Colonic mucosa (tissue), 4 donors: ENCODE measurements at places on chromosomes 4 and X.

- no peak for DNase-seq
These were observed 1448.9 kb upstream of the TENM3 start for GRCh38 chr4:180794333-180794732.

DNA sequence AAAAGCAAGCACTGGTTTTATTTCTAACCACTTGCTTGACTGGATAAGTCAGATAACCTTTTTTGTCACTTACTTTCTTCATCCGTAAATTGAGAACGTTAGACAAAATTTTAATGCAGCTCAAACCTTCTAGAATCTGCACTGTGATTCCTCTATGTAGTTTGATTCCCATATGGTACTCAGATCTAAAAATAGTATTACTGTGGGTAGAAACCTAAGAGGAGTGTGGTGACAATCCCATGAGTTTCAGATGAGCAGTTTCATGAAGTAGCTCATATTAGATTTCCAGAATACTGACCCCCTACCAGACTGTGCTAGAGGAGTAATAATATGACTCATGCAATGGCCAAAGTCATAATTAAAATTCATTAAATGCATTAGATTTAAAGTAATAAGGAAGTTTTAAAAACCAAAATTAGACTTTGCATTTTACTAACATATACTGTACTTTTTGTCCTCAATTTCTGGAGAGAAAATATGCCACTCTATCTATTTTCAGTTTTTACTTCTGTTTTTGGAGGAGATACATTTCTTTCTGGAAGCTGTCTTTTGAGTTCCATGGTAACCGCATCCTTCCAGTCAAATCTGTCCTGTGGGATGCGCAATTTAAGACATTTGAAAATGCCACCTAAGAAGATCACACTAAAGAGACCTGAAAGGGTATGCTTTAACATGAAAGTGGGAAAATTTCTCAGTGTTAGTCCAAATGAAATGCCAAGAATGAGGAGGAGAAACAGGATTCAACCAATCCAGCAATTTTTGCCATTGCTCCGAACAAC, 64.1 kb upstream of the GPM6A start:
- DNase-seq, result no peak

- DNase-seq, result no peak
These were observed 341 bp upstream of the PRPS2 start for GRCh38 chrX:12790885-12791256.

DNA sequence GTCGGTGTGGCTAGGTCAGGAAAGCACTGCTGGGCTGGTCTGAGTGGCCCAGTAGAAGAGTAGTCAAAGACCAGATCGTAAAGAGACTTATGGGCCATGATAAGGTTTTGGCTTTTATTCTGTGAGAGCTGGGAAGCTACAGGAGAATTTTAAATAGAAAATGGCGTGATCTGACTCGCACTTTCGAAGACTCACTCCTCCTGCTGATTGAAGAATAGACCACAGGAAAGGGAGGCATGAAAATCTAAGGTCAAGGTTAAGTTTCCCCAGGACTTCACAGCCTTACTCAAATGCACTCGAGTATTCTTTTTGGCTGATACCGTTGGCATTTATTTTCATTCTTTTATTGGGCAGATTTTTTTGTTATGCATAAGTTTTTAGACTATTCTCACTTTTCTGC, 231.4 kb upstream of the ANKRD50 start:
- DNase-seq, result no peak

GRCh38 chrX:110287605-110288004, 30.3 kb downstream of the AMMECR1 start:
- no peak for DNase-seq

DNA sequence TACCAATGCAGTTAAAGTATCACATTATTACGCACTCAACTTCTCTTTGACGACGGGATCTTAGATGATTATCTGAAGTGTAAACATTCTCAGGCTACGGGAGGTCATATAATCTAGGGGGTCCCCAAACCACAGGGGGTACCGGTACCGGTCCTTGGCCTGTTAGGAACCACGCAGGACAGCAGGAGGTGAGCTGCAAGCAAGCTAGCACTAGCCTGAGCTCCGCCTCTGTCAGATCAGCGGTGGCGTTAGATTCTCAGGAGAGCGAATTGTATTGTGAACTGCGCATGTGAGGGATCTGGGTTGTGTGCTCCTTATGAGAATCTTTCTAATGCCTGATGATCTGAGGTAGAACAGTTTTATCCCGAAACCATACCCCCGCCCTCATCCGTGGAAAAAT, 20.6 kb upstream of the PRR27 start:
- no peak for DNase-seq

- DNase-seq, result no peak
These were observed 811.5 kb upstream of the FRG1 start for GRCh38 chr4:189129044-189129694.

- no peak for DNase-seq
These were observed 82.2 kb upstream of the FRG1 start for GRCh38 chr4:189858435-189858834.

DNA sequence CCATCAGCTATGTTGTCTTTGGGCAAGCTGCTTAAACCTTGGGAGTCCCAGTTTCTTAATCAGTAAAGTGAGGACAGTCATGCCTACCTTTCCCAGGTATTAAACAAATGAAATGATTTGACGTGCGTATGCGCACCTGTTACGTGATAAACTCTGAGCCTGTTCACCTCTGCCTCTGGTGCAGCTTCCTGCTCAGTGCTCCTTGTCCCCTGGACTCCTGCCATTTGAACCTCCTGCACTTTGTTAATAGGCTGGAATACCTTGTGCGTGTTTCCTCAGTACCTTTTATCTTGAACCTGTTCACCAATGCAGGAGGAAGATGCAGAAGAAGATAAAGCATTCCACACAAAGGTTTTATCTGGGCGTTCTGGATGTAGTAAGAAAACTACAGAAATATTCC, 211.9 kb downstream of the CEP135 start:
- DNase-seq, result peak; percentile 83

DNA sequence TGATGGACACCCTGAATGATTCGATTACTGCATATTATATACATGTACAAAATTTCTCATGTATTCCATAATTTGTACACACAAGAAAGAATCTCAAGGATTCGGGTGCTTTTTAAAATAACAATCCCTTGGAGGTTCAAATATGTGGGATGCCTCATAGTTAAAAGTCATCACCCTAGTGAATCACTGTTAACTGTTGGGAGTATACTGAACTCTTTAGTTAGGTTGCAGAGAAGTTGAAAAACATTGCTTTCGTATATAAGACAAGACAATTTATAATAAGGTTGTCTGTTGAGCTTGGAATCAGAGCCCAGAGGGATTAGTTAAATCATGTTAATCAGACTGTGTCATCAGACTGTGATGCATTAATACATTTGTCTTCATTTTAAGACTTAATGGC, 15.6 kb downstream of the DCK start:
- DNase-seq, result no peak

GRCh38 chr4:53545273-53545672, 46.0 kb downstream of the LNX1 start:
- DNase-seq, result no peak

DNA sequence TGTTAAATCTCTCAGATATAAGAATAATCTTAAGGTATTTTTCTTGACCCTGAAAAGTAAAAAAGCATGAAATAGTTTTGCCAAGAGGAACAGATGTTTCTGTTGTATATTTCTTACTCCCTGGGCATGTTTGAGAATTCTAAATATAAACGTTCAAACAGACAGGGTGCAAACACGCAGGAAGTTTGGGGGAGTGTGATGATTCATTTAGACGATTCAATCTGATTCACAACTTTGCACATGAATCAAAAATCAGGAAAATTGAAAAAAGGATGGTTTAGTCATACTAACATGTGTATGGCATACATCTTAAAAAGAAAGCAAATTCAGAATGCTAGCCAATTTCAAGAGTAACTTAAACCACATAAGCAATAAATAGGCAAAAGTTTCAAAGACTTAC, 340.3 kb upstream of the GRID2 start:
- DNase-seq, result no peak

DNA sequence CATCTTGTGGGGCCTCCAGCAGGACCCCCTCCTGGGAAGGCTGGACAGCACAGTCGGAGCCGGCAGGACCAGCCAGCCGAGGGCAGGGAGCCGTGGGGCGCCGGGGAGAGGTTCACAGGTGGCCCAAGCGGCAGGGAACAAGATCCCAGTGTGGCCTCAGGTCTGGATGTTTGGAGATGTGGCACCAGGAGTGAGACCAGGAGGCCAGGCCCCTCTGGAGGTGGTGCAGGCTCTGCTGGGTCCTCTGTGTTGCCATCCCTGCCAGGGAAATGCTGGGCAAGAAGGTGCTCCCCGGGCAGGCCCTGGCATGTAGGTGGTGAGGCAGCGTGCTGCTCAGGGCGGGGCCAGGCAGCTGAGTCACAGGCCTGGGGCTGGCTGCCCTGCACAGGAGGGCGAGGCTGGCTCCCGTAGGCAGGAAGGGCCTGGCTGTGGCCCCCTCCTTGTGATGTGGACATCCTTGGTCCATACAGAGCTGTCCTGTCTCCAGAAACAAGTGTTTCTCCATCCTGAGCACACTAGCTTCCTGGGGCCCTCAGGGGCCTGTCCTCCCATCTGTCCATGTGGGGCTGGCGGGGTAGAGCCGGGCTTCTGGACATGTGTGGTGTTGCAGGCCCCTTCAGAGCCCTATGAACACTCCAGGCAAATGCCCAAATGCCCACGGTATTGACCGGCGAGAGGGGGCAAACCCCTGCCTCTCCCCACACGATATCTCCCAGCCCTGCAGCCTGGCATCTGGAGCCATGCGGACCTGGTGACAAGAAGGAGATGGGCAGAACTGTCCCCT, 4.8 kb upstream of the HGFAC start:
- DNase-seq, result peak; percentile 53

DNA sequence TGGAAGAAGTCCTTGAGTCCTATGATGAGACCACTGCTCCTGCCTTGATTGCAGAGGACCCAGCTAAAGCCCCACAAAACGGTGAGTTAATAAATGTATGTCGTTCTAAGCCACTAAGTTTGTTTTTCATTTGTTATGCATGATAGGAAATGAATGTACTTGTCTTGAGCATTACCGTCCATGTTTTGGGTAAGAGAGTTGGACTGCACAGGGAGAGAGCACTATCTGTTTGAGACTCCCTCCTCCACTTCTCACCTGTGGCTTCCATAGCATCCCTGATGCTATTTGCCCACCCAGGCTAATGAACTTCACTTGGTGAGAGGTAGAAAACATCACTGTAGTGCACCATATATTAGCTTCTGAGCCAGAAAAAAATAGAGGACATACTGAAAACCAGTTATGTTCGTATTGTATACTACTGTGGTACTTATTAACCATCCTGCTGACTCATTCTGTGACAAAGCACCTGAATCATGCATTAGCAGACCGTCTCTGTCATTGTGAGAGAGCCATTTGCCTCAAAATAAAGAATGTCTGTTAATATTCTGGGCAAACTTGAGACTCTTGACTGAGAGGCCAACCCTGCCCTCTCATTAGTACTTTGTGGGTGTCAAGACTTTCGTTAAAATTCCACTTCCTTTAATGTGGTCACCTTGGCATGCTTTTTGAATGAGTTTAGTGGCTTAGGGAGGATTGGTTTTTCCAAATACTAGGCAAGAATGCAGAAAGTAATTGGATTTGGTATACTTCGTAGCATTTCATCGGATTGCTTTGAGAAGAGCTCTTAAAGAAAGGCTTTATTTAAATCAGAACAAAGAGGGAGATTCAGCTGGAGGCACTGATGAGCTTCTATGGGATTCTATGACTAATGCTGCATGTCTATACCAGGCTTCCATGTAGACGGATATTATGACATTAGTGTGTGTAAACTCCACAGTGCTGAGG, 99.3 kb upstream of the GRPR start:
- DNase-seq, result no peak

DNA sequence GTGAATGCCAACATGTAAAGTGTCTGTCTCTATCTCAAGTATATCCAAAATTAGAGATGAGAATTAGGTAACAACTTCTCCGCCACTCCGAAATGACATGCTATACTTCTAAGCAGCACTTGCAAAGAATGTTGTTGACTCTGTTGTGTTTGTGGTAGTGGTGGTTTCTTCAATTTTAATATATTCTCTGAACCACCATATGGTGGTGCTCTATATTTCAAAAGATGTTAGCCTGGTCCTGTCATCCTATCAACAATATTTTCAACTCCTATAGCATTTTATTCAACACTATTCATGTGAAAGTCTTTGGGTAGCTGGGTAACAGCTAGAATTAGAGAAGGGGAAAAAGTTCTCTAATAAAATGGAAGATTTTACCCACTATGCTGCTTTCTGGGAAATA, 1622.8 kb upstream of the IGFBP7 start:
- DNase-seq, result no peak

- no peak for DNase-seq
These were observed 37.1 kb upstream of the STX18 start for GRCh38 chr4:4578981-4579380.

- DNase-seq, result peak; percentile 48
These were observed 146.2 kb upstream of the JADE1 start for GRCh38 chr4:128663325-128663724.

GRCh38 chr4:111678908-111679307, 466.3 kb upstream of the FAM241A start:
- DNase-seq, result no peak

DNA sequence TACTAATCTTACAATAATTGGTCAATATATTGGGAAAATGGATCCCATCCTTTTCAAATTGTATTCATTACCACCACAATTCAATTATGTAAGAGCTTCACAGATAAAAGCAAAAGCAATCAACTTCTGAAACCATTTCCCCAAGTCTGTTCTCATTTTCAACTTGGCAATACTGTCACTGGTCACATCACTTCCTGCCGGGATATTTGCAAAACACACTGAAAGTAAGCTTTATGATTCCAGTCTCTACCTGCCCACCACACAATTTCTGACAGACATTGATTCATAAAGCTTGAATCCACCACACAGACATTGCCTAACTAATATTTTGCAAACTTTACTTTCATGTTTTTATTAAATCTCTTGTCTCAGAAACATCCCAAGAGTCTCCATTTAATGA, 53.6 kb downstream of the LIN54 start:
- no peak for DNase-seq

GRCh38 chrX:67563469-67564448, 19.9 kb downstream of the AR start:
- no peak for DNase-seq

DNA sequence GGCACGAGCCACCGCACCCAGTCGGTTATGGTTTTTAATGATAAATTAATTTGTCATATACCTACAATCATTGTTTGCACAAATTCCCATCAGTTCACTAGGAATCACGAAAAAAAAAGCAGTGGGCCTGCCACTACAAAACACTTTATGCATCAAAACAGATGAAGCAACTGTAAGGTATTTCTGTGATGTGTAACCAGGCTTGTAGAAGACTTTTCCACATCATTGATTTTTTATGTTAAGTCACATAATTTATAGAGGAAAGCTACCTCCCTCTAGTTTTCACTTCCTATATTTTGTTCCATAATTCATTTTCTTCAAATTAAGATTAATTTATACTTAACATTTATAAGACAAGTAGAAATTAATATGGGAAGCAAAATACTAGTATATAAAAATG, 6.7 kb upstream of the FAM200B start:
- DNase-seq, result no peak

DNA sequence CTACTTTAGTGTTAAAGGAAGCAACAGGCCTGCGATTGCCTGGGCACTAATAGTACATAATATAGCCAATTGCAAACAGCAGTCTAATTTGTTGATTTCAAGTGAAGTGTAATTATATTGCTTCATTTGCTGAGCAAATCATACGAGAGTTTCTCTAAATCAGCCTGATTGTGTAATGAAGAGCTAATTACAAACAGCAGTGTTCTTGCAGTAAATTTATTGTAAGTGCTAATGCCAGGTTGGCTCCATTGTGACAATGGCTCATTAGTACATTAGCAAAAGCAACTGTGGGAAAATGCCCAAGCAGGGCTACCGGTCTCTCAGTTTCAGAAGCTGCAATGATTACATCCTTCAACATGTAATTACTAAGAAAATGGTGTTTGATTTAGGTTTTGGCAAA, 591.5 kb downstream of the GALNTL6 start:
- DNase-seq, result no peak
